ENCODE measurements at places on chromosomes 7 and 10.

DNA sequence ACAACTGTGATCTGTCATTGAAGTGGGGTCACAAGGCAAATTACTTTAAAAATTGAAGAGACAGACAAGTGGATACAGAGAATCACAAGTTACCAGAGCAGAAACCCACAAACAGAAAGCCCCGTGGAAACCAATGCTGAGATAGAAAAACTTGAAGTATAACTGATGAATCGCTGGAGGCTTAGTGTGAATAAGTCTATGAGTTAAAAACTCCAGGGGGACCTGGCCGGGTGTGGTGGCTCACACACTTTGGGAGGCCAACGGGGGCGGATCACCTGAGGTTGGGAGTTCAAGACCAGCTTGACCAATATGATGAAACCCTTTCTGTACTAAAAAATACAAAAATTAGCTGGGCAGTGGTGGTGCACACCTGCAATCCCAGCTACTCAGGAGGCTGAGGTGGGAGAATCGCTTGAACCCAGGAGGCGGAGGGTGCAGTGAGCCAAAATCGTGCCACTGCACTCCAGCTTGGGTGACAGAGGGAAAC, 69.7 kb upstream of the ZNRF2 start:
- no peak for DNase-seq

GRCh38 chr10:104281694-104282093, 12.7 kb downstream of the GSTO2 start:
- DNase-seq, result no peak

DNA sequence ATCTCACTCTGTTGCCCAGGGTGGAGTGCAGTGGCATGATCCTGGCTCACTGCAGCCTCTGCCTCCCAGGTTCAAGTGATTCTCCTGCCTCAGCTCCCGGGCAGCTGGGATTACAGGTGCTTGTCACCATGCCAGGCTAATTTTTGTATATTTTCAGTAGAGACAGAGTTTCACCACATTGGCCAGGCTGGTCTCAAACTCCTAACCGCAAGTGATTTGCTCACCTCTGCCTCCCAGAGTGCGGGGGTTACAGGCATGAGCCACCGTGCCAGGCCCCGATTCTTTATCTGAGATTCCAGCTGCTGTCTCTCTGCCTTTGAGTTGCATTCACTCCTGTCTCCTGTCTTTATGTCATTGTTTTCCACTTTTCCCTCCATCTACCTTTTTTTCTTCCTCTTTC, 168.7 kb downstream of the TMEM178B start:
- no peak for DNase-seq

- DNase-seq, result no peak
Observed at GRCh38 chr10:100081075-100082001, at the start of gene CPN1. Gene CPN1, minus strand, starts transcription at chr10:100081869. Its CDS starts 244 bp downstream, at chr10:100081625.

- DNase-seq, result no peak
Observed at GRCh38 chr10:121185816-121186455, 334.8 kb downstream of the WDR11 start.

GRCh38 chr7:112573302-112574039, 92.7 kb downstream of the LSMEM1 start:
- no peak for DNase-seq

- DNase-seq, result no peak
Observed at GRCh38 chr7:25303281-25304181, 75.2 kb upstream of the NPVF start.

DNA sequence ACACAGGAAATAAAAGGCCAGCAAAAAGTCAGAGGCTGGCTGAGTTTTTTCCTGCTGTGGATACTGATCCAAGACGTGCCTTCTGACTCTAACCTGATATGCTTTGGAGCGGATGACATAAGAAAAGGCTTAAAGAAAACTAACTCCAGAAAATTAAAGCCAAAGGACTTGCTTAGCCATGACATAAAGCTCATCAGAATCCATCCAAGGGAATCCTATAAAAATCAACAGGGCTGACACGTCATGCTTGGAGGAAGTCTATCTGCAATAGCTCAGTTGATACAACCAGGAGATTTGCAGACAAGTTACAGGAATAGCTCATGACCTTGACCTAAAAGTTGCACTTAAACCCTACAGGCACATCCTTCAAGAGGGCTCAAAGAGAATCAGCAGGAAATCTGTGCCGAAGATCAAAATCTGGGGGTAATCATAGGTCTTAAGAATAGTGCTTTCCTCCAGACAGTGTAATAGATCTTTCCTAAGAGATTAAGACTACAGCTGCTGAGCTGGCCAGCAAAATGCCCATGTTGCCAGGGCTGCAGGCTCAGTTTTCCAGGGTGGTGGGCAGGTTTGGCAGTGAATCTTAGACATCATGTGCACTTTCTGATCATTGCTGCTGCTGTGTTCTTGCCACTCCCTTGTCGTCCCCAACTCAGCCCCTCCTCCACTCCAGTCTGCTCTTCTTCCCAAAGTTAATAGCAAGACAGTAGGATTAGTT, 111.5 kb upstream of the SVIL start:
- no peak for DNase-seq

- no peak for DNase-seq
Observed at GRCh38 chr10:23755556-23755955, 316.7 kb downstream of the OTUD1 start.

DNA sequence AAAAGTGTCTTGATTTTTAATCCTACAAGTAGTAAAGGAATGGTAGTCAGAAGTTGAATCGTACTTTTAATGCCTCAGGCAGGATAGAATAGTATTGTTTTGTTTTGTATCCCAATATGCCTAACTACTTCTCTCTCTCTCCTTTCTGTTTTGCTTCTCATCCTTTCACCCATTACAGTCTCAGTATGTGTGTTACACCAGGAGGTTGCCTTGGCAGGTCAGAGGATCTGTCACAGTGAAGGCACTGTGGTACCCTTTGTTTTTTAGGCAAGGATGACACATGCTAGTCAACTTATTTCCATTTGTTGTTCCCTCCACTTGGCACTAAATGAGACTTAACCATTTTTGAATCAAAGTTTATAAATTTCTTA, 94.4 kb downstream of the MAPK8 start:
- no peak for DNase-seq

DNA sequence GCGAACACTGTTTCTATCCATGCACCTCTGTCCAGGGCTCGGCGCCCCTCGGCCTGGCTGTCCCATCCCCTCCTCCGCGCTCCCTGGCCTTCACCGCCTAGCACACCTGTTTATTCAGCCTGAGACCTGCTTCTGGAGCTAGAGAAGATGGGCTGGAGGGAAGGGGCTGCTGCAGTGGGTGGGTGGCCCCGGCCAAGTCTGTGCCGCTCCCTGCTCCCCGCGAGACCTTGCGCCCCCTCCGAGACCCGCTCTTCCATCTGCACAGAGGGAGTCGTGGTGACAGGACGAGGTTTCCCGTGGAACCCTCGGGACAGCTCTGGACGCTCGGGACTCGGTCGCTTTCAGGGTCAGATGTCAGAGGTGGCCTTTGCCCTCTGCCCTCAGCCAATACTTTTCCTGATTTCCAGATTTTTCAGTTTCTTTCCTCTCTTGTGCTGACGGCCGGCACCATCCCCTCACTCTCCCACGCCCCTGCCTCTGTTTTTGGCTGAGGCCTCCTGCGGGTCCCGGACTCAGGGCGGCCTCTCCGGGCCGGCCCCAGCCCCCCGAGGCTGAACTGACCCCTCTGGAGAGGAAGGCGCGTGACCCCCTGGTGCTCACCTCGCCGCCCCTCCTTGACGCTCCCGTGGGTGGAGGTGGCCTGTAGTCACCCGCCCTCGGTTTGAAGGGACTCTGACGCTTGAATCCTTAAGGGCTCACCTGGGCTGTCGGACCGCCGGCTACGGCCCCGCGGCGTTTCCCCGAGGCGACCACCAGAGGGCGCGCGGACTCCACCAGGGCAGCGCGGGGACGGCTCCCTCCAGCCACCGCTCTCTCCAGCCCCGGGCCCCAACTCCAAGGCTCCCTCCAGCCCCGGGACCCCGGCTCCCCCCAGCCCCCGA, 15.6 kb downstream of the SHH start:
- no peak for DNase-seq

- DNase-seq, result no peak
Observed at GRCh38 chr7:106551936-106552335, 109.0 kb downstream of the CCDC71L start.

GRCh38 chr7:157910446-157910845, 573.6 kb downstream of the DNAJB6 start:
- no peak for DNase-seq

DNA sequence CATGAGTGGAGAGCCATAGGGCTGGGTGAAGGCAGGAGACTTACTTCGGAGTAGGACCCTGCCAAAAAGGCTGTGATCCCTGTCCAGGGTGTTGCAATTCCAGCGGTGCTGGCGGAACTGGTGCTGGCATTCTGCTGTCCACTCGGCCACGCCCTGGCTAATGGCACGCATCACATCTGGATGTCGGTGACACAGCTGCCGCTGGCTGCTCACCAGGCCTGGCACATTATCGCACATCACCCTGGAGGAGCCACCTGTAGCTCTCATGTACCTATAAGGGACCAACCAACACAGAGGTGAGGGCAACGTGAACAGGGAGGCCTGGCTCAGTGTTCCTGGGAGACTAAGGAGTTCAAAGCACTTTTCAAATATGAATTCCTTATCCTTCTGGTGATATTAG, 2.3 kb downstream of the WNT2 start:
- DNase-seq, result no peak

DNA sequence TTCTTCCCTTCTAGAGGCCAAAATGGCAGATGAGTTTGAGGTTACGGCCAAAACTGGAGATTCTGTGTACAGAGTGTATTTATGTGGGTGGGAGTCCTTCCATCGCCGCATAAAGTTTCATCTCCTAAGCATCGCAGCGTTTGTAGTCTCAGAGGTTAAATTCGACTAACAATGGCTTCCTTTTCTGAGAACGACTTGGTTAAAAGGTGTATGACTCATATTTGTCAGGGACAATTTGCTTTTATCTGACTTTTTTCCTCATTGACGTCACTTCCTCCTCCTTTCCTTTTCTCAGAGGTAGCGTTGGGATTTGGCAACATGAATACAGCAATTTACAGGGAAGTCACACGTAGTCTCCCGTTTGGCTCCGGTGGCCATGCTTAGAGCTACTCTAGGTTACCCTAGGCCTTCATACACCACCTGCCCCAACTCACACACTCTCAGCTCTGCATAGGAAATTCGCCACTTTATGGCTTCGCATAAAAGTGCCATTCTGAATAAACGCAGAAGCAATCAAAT, 37.6 kb upstream of the TCF7L2 start:
- DNase-seq, result no peak

- DNase-seq, result no peak
Observed at GRCh38 chr10:122362621-122363020, 11.9 kb upstream of the PLEKHA1 start.

- no peak for DNase-seq
Observed at GRCh38 chr7:47188136-47188535, 393.8 kb downstream of the TNS3 start.

DNA sequence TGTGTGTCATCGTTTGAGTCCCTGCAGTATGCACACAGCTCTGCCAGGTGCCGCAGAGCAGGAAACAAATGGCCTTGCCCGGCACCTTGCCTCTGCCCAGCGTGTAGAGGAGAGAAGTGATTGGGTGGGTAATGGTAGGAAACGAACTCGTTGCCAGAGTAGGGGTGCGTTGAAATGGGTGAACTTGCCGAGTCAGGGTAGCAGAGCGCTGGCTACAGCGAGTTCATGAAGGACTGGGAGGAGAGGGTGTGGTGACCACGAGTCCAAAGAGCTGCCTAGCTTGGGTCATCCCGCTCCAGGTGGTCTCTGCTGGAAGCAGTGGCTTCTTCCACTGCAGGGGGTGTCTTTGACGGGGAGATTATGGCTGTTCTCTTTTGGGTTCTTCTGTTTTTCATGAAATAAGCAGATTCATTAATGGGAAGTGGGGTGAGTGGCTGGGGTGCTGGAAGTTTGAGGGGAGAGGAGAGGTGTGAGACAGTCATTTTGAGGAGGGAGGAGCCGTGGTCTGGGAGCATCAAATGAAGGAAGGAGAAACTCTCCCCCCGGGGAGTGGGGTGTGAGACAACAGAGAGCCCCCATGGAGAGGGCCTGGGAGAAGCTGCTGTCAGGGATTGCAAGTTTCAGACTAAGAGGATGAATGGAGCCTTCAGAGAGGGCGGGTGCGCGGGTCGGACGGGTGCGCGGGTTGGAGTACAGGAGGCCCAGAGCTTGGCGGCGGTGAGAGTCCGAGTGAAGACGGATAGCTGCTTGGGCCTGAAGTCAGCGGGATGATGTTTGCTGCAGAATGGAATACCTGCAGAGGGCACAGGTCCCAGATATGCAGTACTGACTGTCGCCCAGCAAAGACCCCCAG, 26.2 kb downstream of the PPP2R2D start:
- DNase-seq, result no peak

DNA sequence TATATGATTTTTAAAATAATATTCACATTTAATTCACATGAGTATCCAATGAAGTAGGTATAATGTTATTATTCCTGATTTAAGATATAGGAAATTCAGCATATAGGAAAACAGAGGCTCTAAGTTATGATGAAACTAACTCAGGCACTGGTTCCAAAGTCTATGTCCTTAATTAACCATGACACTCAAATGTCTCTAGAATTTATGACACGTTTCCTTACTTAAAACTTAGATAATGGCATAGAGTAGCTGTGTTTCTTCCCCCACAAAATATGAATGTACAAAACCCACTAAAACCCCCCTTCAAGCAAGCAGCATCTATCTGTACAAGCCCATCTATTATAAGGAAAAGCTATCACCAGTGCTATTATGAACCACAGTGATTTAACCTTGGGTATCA, 72.9 kb upstream of the CDK1 start:
- DNase-seq, result no peak

GRCh38 chr10:132324186-132324585, 7.8 kb upstream of the LRRC27 start:
- DNase-seq, result no peak

GRCh38 chr10:67976292-67977245, 92.1 kb downstream of the SIRT1 start:
- DNase-seq, result no peak

GRCh38 chr10:7085913-7086589, 324.8 kb downstream of the SFMBT2 start:
- no peak for DNase-seq

DNA sequence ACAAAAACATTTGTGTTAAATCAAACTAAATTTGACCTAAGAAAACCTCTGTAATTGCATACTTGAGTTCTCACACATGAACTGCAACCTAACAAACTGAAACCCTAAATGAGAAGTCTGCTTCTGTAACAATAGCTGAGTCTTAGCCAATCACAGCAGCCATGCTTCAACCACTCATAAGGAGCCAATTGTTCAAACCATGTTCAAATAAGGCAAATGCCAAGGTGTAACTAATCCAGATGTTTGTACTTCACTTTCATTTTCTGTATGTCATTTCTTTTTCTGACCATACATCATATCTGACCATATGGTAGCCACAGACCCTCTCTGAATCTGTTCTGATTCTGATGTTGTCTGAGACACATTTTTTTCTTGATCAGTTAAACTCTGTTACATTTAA, 47.5 kb upstream of the ANTXRL start:
- DNase-seq, result no peak

DNA sequence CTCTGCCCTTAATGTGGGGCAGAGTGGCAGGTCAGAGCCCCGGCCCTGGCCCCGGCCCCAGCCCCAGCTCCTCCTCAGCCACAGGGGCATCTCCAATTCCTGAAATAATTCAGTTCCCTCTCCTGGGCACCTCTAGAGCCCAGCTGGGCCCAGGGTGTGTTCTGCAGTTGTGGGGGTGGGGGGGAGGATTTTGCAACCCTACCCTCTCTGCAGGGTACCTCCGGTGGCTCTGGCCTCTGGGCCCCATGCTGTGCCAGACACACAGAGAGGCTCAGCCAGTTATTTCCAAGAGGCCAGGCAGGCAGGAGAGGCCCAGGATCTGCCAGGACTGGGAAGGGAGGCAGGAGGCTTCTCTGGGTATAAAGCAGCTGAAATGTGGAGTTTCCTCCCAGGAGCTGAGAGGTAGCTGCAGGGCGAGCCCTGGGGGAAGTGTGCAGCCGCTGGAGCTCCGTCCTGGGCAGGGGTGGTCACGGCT, 47.9 kb downstream of the PWWP2B start:
- no peak for DNase-seq

Data from activated CD8-positive, alpha-beta memory T cell treated with anti-CD3 and anti-CD28 coated beads for 1 hour (primary cell).